ENCODE measurements at places on chromosomes 7 and 10.

GRCh38 chr10:58543141-58543540, 30.5 kb downstream of the BICC1 start:
- no peak for DNase-seq

DNA sequence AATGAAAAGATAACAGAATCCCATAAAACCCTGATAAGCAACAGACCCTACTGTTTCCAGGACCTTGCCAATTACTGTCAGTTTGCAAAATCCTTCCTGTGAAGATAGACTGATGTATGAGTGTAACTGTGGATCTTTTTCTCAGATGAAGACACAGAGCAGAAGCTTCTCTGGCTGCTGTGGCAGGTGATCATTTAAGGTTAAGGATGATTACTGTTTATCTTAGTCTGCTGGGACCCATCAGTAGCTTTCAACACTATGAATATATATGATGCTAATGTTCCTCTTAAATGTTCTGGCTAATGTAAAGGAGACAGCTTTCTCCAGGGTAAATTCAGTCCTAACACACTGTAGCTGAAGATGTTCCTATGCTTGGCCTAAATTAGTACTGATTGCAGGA, 56.0 kb upstream of the CTTNBP2 start:
- DNase-seq = no peak

GRCh38 chr7:22287412-22287811, 69.5 kb downstream of the RAPGEF5 start:
- no peak for DNase-seq

DNA sequence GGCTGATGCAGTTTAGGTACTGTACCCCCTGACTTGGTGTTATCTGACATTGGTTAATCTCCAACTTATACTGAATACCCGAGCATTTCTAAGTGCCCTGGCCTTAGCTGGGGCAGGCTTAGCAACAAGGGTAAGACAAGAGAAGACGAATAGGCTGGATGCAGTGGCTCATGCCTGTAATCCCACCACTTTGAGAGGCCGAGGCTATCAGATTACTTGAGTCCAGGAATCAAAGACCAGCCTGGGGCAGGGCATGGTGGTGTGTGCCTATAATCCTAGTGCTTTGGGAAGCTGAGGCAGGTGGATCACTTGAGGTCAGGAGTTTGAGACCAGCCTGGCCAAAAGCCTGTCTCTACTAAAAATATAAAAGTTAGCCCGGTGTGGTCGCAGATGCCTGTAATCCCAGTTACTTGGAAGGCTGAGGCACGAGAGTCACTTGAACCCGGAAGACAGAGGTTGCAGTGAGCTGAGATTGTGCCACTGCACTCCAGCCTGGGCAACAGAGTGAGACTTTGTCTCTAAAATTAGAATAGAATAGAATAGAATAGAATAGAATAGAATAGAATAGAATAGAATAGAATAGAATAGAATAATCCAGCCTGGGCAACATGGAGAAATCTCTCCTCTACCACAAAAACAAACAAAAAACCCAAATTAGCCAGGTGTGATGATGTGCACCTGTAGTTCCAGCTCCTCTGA, 108.9 kb downstream of the BICC1 start:
- DNase-seq = no peak

- DNase-seq = peak; percentile 61
These were observed 25.0 kb upstream of the PCBD1 start for GRCh38 chr10:70913191-70913892.

- no peak for DNase-seq
These were observed 74.0 kb upstream of the DGKI start for GRCh38 chr7:137920637-137921399.

GRCh38 chr10:79405995-79406515, 39.4 kb downstream of the ZCCHC24 start:
- DNase-seq = no peak

Measured in aorta (tissue), 5 donors.